Stimulated activated CD4-positive, alpha-beta T cell treated with anti-CD3 and anti-CD28 coated beads, TNF-alpha, amount 100 ng/mL, for 48 hours (primary cell): ENCODE measurements at places on chromosomes 5 and 9.

DNA sequence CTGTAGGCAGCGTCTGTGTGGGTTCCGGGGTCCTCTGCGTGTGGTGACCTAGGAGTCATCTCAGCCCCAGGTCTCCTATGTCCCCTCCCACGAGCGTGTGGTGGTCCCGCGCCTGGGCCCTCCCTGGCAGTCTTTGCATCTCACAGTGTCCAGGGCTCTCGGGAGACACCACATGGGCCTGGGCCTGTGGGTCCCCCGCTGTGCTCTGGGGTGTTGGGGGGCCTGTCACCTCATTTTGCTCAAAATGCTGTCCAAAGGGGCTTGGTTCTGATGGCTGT is 27.1 kb downstream of the CEP72 start:
- no peak for DNase-seq

DNA sequence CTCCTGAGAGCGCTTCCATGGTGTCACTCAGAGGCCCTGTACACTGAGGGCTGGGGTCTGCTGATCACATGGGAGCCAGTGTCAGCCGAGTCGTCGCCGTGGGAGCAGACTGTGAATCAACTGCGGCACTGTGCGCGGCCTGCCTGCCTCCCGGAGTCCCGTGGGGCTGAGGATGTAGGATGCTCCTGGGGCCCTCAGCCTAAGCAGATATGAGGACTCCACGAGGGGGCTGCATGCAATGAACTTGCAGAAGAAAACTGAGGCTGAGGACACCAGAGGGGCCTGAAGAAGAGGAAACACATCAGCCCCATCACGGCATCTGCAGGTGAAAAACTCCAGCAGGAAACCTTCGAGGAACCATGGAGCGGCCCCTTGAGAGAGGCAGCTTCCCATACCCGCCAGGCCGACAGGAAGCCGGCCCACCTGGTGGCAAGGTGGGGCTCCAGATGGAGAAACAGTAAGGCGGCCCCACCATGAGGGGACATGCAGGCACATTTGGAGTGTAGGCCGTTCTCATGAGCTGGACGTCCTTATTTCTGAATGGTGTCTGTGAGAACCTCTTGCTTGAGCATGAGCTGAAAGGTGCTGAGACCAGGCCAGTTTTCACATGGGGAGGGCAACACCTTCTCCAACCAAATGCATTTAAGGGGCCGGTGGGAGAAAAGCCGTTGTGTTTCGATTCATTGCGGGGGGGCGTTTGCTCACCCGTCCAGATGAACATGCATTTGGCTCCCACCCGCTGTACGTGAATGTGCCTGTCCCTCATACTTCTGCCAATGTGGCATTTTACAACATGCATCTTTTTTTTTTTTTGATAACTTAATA is 35.2 kb upstream of the ADAMTS2 start:
- DNase-seq, result no peak

GRCh38 chr9:74887041-74887980 is at the start of gene TRPM6:
Gene TRPM6 (minus strand): TSS chr9:74887921. CDS start chr9:74887856, 65 bp downstream.
- DNase-seq, result peak; percentile 4

DNA sequence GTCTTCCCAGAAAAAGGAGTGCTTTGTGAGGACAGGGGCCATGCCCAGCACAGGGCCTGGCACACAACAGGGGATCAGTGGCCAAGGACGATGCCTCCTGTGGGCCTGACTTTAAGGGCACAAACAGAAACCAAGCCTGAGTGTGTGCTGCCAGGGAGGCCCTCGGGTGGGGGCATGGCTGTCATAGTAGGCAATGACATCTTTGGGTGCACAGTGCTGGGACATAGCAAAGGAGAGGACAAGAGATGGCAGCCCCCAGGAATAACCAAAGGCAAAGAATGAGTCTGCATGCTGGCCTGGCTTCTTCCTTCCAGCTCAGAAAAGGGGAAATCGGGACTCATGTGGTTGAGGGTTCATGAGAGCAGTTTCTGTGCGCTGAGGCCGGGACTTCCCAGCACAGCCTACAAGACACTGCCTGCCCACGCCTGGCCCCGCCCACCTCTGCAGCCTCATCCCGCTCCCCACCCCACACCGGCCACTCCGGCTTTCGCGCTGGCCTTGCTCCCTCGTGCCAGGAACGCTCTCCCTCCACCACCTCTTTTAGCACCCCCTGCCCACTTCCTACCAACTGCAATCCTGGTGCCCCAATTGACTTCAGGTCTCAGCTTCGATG is 13.8 kb upstream of the LHX2 start:
- DNase-seq, result no peak

- DNase-seq, result no peak
These were observed 13.4 kb upstream of the LTC4S start for GRCh38 chr5:179780362-179780761.

- DNase-seq, result no peak
These were observed 408.5 kb downstream of the KIAA0825 start for GRCh38 chr5:94209774-94210355.

- DNase-seq, result no peak
These were observed 50.8 kb upstream of the NOTCH1 start for GRCh38 chr9:136596630-136597031.

DNA sequence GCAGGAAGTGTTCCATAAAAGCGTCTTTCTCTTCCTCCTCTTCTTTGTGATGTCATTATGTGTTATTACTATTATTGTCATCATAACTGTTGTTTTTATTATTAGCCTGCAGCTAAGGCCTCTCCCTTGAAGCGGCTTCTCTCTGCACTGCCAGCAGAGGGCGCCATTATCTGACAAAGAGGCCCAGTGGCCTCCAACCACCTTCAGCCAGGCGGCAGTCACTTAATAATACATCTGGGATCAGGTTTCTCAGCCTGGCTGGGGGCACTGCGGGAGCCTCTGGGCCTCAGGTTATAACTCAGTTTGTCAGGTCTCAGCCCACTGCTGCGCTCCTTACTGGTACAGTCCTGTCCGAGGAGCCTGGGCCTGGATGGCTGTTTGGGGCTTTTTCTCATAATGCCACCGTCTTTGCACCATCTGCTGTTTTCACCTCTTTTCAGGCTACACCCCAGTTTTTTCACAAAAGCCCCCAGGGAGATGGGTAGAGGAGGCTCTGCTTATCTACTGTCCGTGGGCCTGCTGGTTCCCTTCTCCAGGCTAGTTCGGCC is 281.9 kb downstream of the NSG2 start:
- peak; percentile 40 for DNase-seq
